ENCODE measurements at places on chromosomes 2 and 18. TPM values are rescaled to one million over a fixed set of nuclear protein-coding genes. Genes with fewer than 3 reads are reported as not detected.

DNA sequence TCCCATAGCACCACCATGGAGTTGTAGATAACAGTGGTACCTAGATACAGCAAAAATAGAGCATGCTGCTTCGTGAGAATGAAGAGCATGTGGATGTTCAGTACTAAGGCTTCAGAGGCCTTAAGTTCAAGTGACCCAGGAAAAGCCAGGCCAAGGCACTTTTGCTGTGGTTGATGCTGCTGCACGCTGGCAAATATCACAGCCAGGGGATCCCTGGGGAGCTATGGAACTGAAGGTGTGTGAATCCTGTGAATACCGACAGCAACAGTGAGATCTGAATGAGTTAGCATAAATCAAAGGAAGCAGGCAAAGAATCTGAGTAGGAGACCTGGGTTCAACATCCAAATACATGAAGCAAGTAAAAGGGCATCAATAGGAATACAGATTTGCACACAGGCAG, 158.6 kb upstream of the THUMPD2 start:
- DNase-seq, result no peak

GRCh38 chr2:111662039-111662770, 221.8 kb downstream of the ANAPC1 start:
- no peak for DNase-seq

The EN1 gene
- total RNA-seq, result 0.72 TPM

DNA sequence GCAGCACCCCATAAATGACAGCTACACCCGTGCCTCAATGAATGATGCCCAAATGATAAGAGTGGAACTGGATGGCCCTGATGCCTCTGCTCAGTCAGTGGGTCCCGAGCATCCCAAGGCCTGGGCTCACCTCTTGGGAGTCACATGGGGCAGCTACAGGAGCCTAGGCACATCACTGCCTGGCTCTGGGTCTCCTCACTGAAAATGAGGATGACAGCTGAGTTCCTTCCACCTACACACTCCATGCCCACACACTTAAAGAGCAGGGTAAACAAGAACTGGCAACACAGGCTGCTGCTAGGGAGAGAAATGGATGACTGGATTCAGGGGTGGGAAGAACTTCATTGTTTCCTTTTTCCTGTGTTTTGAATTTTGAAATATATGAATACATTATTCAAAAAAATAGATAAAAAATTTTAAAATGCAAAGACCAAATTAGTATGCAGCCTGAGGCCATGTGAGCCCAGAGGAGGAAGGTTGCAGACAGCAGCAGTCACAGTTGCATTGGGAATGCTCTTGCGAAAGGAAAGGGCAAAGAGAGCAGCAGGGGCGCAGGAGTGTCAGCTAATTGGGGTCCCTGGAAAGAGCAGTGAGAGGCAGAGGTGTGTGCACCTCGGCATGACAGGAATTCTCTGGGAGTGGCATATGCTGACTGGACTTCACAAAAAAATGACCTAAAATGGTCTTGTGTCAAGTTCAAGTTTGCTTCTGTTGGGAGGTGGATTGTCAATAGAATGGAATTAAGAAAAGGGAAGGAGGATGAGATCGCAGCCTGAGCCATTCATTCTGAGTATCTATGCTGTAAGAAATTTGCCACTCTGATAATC, 327.1 kb downstream of the CELF4 start:
- no peak for DNase-seq

The SELENOI gene
- total RNA-seq, result 26.3 TPM

The DPYSL5 gene
- not detected for total RNA-seq

DNA sequence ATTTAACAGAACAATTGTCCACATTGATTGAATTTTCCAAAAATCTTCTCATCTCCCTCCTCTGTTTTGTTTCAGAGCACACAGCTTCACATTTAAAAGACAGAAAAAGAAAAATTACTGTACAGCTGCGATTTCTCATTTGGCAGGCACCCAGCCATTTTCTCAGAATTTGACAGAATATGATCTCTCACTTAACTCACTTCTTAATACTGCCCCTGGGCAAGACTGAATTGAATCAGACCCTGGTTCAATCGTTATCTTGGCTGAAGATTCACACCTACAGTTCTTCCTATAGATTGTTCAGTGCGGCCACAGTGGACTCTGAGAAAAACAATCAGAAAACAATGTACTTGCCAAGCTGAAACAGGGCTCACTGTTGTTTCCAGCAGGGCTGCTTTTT, 90.2 kb upstream of the LHCGR start:
- no peak for DNase-seq

The GPATCH11 gene
- 16.6 TPM for total RNA-seq

Data from omental fat pad (tissue), 4 donors.